ENCODE measurements at places on chromosomes 2 and 18.

DNA sequence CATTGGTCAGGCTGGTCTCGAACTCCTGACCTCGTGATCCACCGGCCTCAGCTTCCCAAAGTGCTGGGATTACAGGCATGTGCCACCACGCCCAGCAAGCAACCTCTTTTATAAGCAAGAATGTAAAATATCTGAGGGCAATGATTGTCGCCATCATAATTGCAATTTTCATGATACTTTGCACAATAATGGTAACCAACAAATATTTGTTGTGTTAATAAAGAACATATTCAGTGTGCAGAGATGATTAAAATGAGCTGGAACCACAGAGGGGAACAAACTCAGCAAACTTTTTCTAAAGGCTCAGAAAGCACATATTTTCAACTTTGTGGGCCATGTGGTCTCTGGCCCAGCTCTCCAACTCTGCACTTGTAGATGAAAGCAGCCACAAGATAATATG is 115.2 kb upstream of the SIX2 start:
- no peak for DNase-seq

DNA sequence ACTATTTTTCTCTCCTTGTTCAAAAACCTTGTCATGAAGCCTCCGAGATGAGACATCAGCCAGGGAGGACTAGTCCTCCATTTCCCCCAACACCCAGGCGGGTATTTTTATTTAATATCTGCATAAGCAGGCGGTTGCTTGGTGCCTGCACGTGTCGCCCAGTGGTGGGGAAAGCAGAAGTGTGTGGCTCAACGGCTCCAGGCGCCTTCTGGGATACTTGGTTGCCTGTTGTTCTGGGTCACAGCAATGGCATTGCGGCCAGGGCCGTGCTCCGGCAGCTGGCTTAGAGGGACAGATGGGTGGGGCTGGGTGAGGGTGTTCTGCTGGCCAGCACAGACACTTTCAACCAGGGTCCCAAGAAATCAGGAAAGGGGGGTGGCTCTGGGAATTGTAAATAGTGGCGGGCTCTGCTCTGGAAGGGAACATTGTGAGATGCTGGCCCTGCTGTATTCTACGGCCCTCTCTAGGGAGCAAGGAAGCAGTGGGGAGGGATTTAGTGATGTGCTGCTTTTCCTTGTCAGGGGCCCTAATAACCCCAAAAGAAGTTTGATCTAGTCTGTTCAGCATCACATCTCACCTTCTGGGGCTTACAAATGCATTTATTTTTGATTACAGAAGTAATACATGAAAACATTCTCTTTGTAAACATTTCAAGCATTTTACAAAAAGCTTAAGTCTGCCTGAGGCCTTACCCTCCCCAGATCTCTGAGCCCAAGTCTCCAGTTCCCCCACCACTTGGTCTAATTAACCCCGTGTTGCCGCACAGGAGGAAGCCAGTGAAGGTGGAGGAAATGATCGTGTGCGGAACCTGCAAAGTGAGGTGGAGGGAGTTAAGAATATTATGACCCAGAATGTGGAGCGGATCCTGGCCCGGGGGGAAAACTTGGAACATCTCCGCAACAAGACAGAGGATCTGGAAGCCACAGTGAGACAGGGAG is 1.1 kb downstream of the VAMP8 start:
- no peak for DNase-seq

DNA sequence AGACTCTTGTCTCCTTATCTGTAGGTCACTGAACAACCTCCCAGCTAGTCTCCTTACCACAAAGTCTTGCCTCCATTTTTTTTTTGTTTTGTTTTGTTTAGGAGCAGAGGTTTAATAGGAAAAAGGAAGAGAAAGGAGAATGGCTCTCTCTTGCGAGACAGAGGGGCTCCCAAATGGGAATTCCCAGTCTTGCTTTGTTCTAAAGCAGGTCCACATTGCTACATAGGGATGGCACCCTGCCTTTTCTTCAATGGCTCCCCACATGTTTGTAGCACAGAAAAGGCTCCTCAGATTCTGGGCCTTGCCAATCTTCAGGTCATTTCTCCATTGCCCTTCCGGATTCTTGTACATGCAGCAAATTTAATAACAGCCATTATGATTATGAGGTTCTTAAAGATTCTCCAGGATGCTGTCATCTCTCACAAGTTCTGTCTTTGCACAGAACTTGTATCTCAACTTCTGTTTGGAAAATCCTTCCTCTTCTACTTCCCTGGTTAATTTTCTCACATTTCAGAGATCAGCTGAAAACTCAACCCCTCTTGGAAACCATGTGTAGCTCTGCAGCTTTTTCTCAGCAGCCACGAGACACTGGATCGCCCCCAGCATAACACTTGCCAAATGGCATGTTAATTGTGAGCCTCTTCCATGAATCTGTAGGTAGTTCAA is 23.6 kb downstream of the IL1F10 start:
- DNase-seq: no peak

- no peak for DNase-seq
Measured at GRCh38 chr2:16149349-16150243, 209.2 kb downstream of the MYCN start.

GRCh38 chr2:224162122-224162521 is 123.0 kb upstream of the SERPINE2 start:
- DNase-seq: no peak

DNA sequence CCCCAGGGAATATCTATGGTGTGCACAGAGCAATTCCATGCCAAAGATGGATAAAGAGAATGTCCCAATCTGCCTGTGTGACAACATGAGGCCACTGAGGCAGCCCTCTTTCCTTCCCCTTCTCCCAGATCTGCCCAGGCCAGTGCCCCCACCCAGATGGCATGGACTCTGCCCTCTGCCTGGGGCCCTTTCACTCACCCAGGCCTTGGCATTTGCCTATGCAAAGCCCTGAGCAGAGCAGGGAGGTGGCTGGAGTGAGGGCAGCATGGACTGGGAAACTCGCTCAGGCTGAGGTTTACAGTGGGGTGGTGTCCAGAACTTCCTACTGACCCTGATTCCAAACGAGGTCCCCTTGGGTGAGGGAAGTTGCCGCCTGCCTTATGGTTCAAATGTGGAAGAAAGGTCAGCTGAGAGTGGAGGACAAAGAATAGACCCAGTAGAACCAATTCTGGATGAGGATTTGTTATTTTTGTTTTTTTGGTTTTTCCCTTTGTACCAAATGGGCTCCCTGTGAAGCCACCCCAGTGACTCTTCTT is 8.9 kb downstream of the SH2D6 start:
- DNase-seq: no peak

- no peak for DNase-seq
Measured at GRCh38 chr18:13035249-13035914, 44.2 kb downstream of the CEP192 start.

DNA sequence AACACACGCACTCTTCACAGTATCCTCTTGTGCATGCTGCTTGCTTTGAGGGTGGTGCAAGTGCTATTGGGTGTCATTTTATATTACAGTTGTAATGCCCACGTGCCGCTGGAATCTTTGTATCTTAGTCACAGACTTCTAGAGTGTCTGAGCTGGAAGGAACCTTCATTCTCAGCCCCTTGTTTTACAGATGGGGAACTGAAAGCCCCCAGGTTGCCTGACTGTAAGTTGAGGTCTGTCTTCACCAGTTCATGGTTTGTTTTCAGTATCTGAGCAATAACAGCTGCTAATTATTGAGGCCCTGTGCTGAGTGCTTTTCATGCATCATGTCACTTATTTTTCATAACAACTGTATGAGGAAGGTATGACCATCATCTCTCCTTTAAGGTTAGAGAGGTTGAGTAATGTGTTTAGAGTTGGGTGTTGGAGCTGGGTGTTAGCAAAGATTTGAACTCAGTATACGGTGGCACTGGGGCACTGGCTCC is 77.0 kb downstream of the PRKCE start:
- no peak for DNase-seq

- DNase-seq: no peak
Measured at GRCh38 chr2:118371515-118371914, 283.2 kb downstream of the INSIG2 start.

DNA sequence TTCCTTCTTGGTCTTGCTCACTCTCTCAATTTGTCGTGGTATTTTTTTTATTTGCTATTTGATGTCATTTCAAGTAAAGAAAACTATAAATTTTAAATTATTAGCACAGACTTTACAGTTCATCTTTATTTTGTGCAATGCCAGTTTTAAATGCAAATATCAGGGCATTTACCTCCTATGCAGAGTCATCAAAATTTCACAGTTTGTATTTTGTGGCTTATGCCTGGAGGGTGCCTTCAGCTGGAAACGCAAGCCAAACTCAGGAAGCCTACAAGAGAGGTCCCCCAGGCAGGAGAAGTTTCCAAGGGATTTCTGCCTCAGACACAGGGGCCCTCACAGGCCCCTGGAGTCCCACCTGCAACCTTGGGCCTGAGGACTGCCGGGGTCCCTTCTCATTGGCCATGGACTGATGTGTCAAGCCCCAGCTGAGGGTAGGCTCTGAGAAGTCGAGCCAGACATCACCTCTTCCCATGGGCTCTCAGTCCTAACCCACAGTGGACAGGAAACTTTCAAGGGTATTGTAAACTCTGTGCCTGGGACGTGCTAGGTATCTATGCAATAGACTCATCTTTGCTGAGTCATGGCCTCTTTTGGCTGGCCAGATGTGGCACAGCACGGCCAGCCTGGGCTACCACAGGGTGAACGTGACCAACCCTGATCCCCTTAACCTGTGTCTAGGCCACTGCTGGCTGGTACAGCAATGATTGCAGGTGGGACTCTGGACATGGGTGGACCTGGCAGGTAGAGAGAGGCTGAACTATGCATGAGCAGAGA is 236.5 kb downstream of the CELF4 start:
- DNase-seq: no peak

- DNase-seq: no peak
Measured at GRCh38 chr2:128452536-128453530, 134.2 kb upstream of the HS6ST1 start.

DNA sequence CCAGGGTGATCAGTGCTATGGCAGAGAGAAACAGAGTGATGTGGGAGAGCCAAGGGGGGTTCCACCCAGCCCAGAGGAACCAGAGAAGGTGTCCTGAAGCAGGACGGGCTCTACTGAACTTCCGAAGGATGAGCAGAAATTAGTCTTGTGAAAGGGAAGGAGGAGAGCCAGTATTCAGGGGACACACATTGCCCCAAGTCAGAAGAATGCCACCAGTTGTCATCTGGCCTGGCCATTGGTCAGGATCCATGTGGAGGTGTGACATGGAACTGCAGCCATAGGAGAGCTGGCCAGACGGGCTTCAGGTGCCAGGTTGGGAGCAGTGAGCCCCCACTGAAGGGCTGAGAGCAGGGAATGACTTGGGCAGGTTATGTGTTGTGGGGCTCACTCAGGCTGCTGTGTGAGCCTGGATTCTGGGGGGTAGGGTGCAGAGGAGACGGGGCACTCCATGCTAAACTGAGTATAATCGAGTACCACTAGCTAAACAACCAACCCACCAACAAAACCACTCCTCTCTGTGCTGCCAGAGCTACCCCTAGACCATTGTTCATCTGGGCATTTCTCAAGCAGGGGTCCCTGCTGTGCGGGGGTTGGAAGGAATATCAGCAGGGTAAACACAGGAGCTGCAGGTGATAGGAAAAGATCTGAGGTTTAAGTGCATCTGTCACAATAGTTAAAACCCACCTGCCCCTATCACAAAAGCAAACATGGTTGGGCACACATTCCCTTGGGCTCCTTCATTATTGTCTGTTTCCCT is 25.3 kb downstream of the MARCO start:
- DNase-seq: no peak

DNA sequence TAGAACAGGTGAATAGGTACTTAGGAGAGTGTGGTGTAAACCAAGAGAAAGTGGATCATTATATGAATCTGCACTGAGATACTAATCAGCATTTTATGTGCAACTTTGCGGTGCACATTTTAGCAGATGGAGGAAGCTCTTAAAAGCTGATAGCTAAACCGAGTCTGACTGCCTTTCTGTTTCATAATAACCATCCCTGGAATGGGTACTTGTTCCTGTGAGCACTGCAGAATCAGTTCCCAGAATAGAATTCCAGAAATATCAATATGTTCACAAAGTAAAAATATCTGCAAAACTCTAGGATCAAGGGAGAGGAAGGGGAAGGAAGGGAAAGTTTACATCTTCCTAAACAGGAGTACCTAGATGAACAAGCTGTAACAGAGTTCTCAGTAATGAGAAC is 432.2 kb upstream of the HNRNPA3 start:
- no peak for DNase-seq

GRCh38 chr2:172578860-172579512 is 23.1 kb downstream of the PDK1 start:
- no peak for DNase-seq

- no peak for DNase-seq
Measured at GRCh38 chr18:45069546-45069945, 388.9 kb downstream of the SETBP1 start.

- DNase-seq: no peak
Measured at GRCh38 chr2:110829413-110830146, 97.2 kb downstream of the ACOXL start.

GRCh38 chr18:73961804-73962203 is 185.8 kb downstream of the FBXO15 start:
- DNase-seq: no peak

DNA sequence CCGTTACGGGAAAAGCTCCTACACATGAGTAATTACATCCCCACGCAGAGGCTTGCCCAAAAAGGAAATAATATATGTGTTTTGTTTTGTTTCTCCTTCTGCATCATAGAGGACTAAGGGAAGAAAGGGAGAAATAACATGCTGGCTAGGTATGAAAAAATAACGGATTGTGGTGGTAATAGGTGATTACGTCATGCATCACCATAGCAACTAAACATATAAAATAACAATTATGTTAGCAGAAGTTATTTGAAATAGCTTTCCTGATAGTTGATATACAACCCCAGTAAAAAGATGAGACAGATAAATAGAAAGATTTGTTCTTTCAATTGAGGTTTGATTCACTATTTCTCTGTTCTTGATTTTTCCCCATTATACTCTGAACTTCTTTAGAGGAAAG is 518.0 kb downstream of the ZNF516 start:
- no peak for DNase-seq

DNA sequence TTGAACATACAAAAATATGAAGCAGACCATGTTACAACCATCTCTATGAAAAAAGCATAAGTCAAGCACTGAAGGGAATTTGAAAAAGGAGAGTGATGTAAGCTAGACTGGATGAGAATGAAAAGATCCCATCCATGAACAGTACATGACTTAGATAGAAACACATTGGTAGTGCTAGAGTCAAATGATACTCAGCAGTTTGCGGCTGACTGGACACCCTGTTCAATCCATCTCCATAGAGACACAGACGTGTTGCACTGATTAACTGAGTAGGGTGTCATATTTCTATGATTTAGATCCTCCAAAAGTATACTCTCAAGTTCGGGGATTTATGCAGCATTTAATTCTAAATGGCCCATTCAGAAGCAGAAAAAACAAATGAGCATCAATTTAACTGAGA is 674.3 kb upstream of the NRXN1 start:
- no peak for DNase-seq
